ENCODE measurements at places on chromosomes 1 and 21. TPM values are rescaled to one million over a fixed set of nuclear protein-coding genes. Genes with fewer than 3 reads are reported as not detected.

Gene LIN28A
- total RNA-seq, result not detected

Gene PLA2G5
- not detected for total RNA-seq

DNA sequence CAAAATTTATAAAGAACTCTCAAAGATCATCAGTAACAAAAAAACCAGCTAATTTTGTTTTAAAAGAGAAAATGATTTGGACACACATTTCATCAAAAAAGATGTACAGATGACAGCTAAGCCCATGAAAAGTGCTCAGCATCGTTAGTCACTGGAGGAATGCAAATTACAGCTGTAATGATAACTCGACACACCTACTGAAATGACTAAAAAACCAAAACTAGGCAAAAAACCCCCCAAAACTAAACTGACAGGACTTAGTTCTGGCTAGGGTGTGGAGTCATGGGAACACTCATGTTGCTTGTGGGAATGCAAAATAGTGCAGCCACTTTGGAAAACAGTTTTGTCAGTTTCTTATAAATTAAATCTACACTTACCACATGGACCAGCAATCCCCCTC is 59.5 kb downstream of the CNIH3 start:
- DNase-seq, result no peak

DNA sequence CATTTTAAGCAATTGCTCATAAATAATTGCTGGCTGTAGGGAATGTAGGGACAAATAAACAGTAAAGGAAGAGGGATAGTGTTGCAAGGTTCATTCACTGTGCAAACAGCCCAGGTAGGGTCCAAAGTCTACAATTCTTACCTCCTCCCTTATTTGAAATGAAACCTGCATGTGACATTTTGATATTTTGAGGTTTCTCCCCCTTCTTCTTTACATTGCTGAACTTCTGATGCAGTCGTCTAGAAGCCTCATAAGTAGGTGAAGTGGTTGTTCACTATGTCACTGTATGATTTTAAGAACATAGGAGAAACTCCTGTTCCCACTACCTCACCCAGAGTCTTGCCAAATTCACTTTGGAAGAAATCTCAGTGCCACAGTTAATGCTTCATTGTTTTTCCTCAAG is 16.1 kb downstream of the F5 start:
- no peak for DNase-seq

DNA sequence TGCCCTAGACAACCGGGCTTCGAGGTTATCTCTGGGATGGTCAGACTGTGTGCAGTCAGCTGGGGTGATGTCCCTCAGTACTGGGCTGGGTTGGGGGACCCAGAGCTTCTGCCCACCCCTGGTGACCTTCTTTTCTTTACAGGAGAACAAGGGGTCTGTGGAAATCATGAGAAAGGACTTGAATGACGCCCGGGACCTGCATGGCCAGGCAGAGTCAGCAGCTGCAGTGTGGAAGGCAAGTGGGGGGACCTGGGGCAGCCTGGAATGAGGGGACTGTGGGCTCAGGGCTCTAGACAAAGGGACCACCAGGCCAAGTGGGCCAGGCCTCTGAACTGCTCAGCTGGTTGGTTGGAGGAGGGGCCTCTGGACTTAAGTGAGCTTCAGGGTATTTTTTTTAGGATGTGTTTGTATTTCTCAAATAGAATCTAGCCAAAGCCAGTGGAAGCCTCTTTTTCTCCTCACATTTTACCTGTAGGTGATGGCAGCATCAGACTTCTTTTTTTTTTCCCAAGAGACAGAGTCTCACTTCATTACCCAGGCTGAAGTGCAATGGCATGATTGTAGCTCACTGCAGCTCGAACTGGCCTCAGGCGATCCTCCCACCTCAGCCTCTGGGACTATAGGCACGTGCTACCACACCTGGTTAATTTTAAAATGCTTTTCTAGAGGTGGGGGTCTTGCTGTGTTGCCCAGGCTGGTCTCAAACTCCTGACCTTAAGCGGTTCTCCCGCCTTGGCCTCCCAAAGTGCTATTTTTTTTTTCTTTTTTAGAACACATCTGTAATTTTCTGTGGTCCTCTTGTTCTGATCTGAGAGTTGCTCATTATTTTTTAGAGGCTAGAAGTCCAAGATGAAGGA is 1.9 kb downstream of the RNF187 start:
- no peak for DNase-seq

Gene TAGLN2
- 15.1 TPM for total RNA-seq

GRCh38 chr1:50812346-50812745 is 147.7 kb downstream of the FAF1 start:
- no peak for DNase-seq

- DNase-seq, result no peak
Measured at GRCh38 chr21:31115249-31115648, 77.0 kb upstream of the KRTAP19-8 start.

- DNase-seq, result no peak
Measured at GRCh38 chr1:178166429-178167024, 72.6 kb downstream of the RASAL2 start.

DNA sequence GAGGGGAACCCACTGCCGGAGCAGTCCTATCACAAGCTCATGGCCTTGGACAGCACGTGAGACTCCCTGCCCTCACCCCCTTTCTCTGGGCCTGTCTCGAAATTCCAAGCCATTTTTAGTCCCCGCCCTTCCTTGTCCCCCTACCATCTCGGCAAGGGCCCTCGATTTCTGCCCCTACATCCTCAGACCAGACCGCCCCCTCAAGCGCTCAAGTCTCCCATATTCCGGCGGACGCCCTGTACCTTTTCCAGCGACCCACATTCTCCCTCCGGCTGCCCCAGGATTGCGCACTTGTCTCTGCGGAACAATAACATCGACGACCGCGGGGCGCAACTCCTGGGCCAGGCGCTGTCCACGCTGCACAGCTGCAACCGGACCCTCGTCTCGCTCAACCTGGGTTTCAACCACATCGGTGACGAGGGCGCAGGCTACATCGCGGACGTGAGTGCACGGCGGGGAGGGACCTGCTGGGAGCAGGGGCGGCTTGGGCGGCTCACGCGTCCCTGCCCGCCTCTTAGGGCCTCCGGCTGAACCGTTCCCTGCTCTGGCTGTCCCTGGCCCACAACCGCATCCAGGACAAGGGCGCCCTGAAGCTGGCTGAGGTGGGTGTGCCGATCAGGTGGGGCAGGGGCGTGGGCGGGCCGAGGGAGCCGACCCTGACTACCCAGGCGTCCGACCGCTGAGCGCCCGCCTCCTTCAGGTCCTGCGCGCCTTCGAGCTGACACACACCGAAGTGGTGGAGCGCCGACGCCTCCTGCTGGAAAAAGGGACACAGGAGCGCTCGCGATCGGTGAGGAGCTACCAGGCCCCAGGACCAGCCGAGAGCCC is 7.0 kb downstream of the LRRC71 start:
- DNase-seq, result peak; percentile 47

Gene SERINC2
- 2.8 TPM for total RNA-seq

DNA sequence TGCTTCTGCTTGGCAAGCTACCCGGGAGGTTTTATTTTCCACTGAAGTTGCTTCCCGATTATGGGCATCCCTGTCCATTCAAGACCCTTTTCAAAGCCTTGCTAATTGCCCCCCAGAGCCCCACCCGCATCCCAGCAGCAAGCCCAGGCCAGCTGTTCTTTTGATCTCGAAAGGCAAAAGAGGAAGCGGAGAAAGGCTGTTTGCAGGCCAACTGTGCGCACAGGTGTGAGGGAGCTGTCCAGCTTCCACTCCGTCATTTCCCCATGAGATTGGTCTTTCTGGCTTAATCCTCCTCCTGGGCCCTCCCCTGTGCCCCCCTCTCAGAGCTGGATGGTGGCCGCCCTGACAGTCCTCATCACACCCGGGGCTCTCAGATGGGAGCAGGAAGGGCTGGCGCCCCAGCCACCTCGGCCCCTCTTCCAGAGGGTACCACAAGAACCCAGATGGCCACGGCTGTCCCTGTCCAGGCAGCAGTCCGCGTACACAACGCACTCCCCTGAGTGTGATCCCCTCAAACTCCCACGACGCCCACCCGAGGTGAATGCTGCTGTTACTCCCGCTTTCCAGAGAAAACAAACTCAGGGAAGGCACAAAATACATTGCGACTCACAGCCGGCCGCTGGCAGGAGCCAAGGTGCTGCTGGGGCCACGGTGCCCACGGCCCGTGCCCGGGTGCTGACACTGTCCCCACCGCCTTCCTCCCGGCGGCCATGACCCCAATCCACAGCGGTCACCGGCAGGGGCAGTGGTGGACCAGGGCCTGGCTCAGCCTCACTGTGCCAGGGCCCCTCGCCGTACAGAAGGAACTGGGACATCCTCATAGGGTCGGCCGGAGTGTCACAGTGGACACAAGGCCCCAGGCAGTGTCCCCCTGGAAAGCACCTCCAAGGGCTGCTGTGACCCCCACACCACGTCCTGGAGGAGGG is 121.9 kb downstream of the CRYAA start:
- DNase-seq, result no peak

All from cerebellum (tissue), 4 donors.